GOT3 (cell line): ENCODE measurements at places on chromosomes 12 and 14.

DNA sequence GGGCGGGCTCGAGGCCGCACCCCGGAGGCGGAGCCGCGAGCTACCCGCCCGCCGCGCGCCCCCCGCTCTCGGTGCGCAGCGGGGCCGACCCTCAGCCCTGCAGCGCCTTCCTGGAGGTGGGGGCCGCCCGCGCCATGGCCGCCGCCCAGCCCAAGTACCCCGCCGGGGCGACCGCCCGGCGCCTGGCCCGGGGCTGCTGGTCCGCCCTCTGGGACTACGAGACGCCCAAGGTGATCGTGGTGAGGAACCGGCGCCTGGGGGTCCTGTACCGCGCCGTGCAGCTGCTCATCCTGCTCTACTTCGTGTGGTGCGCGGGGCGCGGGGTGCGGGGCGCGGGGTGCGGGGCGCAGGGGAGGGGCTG lies at the start of gene P2RX2:
TSS of gene P2RX2 (plus strand) at position 94 of the 361 bp plus-strand sequence. CDS start at position 135, 41 bp downstream.
- DNase-seq = no peak

GRCh38 chr14:81453166-81453766 lies 53.1 kb upstream of the STON2 start:
- DNase-seq = no peak

DNA sequence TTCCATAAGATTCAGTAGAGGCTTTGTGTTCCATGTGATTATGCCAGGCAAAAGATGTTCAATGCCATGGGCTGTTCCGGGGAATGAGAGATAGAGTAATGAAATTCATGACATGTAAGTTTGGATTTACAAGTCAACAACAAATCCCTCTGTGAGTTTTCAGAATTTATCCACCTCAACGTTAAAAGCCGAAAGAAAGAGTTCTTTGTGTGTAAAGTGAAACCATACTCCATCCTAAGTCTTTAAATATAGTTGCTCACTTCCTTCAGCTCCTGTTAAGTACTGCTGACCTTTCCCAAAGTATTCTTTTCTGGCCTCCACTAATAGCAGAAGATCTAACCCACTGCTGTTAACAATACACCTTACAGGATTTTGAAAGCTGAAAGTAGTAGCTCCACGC lies 190.0 kb downstream of the TMX1 start:
- DNase-seq = no peak

- DNase-seq = no peak
These were observed 733 bp downstream of the TTC7B start for GRCh38 chr14:90815572-90815821.

GRCh38 chr12:67925077-67925476 lies 64.2 kb upstream of the IFNG-AS1 start:
- DNase-seq = no peak
